ENCODE measurements at places on chromosomes 1 and 21. TPM values are rescaled to one million over a fixed set of nuclear protein-coding genes. Genes with fewer than 3 reads are reported as not detected.

Gene CLCA4
- total RNA-seq, result 0.07 TPM

Gene FCRL3
- total RNA-seq, result not detected

Gene PADI6
- 0.55 TPM for total RNA-seq

Gene RAB7B
- total RNA-seq, result 0.26 TPM

Gene KCNT2
- total RNA-seq, result 2.3 TPM

Gene GPR153
- 5.6 TPM for total RNA-seq

Gene LHX8
- not detected for total RNA-seq

Gene KRTAP10-3
- not detected for total RNA-seq

GRCh38 chr21:44780767-44781459 is 20.7 kb downstream of the UBE2G2 start:
- H3K27me3 ChIP-seq, result no peaks in the 10 kb centered on the region
- H3K27ac ChIP-seq, result no peak overlapping the region
- H3K4me3 ChIP-seq, result no peak overlapping the region
- H3K4me1 ChIP-seq, result peaks cover 9% of the 10 kb centered on the region
- no peak for DNase-seq

- no peaks in the 10 kb centered on the region for H3K27me3 ChIP-seq
- no peak for DNase-seq
- H3K27ac ChIP-seq, result no peak overlapping the region
- no peaks in the 10 kb centered on the region for H3K4me1 ChIP-seq
Observed at GRCh38 chr1:20601129-20601825, 12.4 kb downstream of the CDA start.

DNA sequence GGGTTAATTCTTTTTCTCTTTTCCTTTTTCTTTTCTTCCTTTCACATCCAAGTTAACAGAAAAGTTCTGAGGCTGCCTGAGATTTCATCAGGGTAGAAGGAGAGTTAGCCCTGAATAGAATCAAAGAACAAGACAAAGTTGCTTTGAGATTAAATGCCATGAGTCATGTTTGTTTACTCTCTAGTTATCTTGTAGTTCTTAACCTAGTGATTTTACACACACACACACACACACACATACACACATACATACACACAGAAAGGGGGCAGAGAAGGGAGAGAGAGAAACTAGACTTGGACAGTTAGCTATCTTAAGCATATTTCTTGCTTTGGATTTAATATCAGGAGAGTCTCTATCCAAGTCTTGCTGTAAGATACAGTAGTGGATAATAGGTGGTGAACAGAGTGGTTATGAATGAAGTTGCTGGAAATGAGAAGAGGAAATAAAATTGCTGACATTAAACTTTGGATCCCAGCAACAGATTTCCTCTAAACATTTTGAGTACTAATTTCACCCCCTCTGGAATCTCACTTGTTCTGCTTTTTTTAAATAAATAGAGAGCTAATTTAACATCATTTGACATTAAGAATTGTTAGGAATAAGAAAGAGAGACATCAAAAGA is 19.9 kb downstream of the PLA2G4A start:
- no peak overlapping the region for H3K4me3 ChIP-seq
- no peaks in the 10 kb centered on the region for H3K36me3 ChIP-seq
- DNase-seq, result no peak
- H3K27me3 ChIP-seq, result no peaks in the 10 kb centered on the region
- H3K4me1 ChIP-seq, result no peaks in the 10 kb centered on the region

DNA sequence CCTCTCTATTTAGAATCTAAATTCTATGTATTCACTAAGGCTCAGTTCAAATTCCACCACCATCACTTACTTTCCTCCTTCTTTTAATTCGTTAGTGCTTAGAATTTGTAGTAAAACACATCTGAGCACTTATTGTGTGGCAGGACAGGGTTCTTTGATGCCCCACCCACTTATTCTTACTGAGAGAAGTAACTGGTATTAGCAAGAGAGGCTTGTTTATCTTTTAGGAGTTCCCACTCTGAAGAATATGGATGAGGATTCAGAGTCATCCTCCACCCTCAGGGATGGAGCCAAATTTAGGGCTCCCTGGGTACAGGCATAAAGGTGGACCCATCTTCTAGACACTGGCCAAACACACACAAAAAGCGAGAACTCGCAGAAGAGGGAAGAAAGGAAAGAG is 11.5 kb upstream of the TAF1A start:
- H3K4me1 ChIP-seq, result no peaks in the 10 kb centered on the region
- H3K27me3 ChIP-seq, result no peaks in the 10 kb centered on the region
- no peaks in the 10 kb centered on the region for H3K36me3 ChIP-seq
- H3K27ac ChIP-seq, result no peak overlapping the region
- DNase-seq, result no peak
- H3K4me3 ChIP-seq, result no peak overlapping the region

- H3K27ac ChIP-seq, result no peak overlapping the region
- no peak for DNase-seq
- no peak overlapping the region for H3K4me3 ChIP-seq
- H3K36me3 ChIP-seq, result no peaks in the 10 kb centered on the region
- H3K4me1 ChIP-seq, result no peaks in the 10 kb centered on the region
Observed at GRCh38 chr1:161502181-161502580, 3.1 kb upstream of the FCGR2A start.

DNA sequence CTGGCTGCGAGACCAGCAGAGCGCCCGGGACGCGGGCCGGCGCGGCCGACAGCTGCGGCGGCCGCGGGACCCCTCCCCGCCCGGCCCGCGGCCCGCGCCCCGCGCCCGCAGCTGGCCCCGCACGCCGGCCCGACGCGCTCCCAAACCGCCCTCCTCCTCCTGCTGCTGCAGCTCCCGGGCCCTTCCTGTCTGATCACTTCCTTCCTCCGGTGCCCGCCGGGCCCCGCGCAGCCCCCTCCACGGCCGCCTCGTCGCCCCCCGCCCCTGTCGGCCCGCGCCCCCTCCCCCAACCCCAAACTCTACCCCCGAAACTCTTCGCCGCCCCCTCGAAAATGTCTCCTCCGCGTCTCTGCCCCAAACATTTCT is 594 bp downstream of the LUZP1 start:
- H3K36me3 ChIP-seq, result no peaks in the 10 kb centered on the region
- peak overlapping the region; percentile 89 for H3K27ac ChIP-seq
- H3K4me1 ChIP-seq, result no peaks in the 10 kb centered on the region
- DNase-seq, result peak; percentile 40

DNA sequence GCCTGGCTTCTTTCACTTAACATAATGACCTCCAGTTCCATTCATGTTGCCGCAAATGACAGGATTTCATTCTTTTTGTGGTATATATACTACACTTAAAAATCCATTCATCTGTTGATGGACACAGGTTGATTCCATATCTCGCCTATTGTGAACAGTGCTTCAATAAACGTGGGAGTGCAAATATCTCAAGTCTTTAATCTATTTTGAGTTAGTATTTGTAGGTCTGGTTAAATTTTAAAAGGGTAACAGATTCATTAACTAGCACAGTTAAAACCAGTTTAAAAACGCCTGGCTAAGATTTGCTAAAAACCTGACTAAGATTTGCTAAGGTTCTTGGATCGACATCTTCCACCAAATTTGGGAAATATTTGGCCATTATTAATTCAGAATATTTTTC is 45.7 kb downstream of the CRB1 start:
- DNase-seq, result no peak
- no peak overlapping the region for H3K4me3 ChIP-seq
- H3K36me3 ChIP-seq, result no peaks in the 10 kb centered on the region
- no peak overlapping the region for H3K27ac ChIP-seq
- H3K4me1 ChIP-seq, result no peaks in the 10 kb centered on the region

- no peaks in the 10 kb centered on the region for H3K4me1 ChIP-seq
- H3K27ac ChIP-seq, result no peak overlapping the region
- no peak for DNase-seq
- no peak overlapping the region for H3K4me3 ChIP-seq
- H3K27me3 ChIP-seq, result no peaks in the 10 kb centered on the region
- H3K36me3 ChIP-seq, result no peaks in the 10 kb centered on the region
Observed at GRCh38 chr21:35749904-35750303, 310.4 kb downstream of the SETD4 start.

GRCh38 chr1:114668373-114668772 is 1.5 kb downstream of the DENND2C start:
- no peaks in the 10 kb centered on the region for H3K36me3 ChIP-seq
- H3K27me3 ChIP-seq, result no peaks in the 10 kb centered on the region
- no peak overlapping the region for H3K27ac ChIP-seq
- no peaks in the 10 kb centered on the region for H3K4me1 ChIP-seq
- DNase-seq, result no peak

DNA sequence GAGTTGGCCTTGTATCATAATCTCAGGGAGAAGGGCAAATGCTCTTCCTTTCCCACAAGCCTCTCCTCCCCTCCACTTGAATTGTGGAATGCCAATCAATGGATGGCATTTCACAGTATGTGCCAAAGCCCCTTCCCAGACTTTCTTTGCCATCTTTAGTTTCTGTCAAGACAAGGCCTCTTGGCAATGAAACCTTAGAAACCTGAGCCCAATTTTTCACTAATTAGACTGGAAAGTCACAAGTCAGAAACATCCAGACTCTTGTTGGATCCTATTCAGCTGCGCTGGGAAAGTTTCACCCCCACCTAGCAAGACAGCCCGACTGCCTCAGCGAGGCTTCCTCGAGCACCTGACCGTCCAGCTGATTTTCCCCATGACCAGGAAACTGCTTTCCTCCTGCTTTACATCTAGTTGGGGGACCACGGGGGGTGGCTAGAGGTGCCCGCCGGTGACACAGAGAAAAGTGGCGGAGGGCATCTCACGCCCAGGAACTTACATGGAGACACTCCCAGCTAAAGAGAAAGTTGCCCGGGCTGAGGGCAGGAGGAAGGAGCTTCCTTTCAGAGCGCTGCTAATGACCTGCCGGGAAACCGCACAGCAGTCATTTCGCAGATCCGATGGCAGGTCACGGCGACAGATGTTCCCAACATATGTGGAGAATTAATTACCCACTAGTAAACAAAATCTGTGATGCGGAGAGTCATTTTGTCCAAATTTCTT is 302.6 kb upstream of the RRP15 start:
- no peak overlapping the region for H3K4me3 ChIP-seq
- no peaks in the 10 kb centered on the region for H3K4me1 ChIP-seq
- no peaks in the 10 kb centered on the region for H3K36me3 ChIP-seq
- H3K27ac ChIP-seq, result no peak overlapping the region
- H3K27me3 ChIP-seq, result no peaks in the 10 kb centered on the region
- DNase-seq, result no peak

DNA sequence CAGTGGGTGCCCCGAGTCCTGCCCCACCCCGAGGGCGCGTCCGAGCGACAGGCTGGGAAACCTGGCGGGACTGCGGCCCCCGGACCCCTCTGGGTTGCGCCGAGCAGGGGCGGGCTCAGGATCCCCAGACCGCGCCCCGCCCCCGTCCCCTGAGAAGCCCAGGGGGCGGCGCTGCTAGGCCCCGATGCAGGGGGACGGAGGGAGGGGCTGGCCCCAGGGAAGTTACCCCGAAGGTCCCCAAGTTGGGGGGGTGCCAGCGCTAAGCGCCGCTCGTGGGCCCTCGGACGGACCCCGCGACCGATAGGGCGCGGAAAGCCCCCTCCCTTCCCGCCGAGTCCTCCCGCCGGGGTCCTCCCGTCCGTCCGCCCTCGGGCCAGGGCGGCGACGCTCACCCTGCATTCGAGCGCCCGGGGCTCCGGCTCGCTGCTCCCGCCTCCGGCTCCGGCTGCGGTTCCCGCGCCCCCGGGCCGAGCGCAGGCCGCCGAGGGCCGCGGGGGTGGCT is 414 bp downstream of the GPR153 start:
- DNase-seq, result peak; percentile 58
- H3K4me3 ChIP-seq, result peak overlapping the region; percentile 47
- no peaks in the 10 kb centered on the region for H3K27me3 ChIP-seq
- no peaks in the 10 kb centered on the region for H3K4me1 ChIP-seq
- peak overlapping the region; percentile 77 for H3K27ac ChIP-seq

GRCh38 chr1:177181631-177182291 is 11.0 kb downstream of the BRINP2 start:
- H3K4me1 ChIP-seq, result no peaks in the 10 kb centered on the region
- no peaks in the 10 kb centered on the region for H3K36me3 ChIP-seq
- H3K27ac ChIP-seq, result no peak overlapping the region
- H3K27me3 ChIP-seq, result peaks cover 5% of the 10 kb centered on the region

DNA sequence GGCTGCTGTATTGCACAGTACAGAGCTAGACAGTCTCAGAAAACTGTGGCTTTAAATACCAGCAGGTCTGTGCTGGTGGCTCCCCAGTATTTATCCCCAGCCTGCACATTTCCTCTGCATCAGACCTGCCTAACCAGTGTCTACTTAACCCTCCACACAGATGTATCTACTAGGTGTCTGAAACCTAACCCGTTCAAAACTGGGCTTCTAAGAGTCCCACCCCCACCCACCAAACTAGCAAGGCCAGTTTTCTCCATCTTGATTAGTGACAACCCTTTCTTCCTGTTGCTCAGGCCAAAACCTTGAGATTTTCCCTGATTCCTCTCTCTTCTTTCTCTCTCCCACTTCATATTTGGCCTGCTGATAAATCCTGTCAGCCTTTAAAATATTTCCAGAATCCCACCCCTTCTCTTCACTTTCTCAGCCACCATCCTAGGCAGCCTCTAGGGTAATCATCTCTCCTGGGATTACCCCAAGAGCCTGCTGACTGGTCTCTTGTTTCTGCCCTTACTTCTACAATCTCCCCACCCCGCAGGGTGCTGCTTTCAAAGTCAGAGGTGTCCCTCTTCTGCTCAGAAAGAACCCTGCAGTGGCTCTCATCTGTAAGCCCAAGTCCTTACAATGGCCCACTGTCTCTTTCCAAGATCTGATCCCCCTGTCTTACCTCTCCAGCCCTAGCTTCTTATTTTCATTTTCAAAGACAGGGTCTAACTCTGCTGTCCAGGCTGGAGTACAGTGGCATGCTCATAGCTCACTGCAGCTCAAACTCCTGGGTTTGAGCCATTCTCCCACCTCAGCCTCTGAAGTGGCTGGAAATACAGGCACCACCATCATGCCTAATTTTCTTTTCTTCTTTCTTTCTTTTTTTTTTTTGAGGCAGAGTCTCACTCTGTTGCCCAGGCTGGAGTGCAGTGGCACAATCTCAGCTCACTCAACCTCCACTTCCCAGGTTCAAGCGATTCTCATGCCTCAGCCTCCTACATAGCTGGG is 45.2 kb downstream of the H3-3A start:
- DNase-seq, result no peak
- H3K4me3 ChIP-seq, result no peak overlapping the region
- peak overlapping the region; percentile 92 for H3K27ac ChIP-seq
- no peaks in the 10 kb centered on the region for H3K4me1 ChIP-seq
- H3K36me3 ChIP-seq, result no peaks in the 10 kb centered on the region

DNA sequence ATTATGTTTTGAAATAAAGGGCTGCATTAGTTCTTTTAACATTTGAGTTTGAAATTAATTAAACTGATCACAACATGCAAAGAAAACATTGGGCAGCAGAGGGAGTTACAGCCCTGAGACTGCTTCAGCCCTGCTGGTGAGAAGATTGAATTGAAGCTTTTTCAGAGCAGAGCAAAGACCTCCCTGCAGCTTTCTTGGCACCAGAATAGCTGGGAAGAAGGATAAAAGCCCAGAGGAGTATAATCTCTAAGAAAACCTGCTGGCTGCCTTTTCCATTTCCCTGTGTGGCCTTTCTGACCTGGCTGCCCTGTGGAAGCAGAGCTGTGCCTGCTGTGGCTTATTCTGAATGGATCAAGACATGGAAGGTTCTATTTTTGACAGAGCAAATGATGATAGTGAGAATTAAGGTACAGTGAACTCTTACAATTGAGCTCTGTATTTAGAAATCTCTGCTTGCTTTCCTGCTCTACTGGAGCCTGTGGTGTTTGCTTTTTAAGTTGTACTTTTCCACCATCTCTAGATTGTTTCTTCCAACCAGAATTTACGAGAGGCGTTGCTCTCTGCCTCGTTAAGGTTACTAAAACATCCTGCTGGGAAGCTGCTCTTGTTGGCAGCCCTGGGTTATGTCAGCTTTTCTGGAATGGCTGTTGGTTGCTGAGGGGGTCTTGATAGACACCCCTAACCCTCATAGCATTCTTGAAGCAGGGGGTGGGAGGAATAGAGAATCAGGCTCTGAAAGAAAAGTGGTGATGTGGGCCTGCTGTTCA is 9.9 kb downstream of the SNRPE start:
- H3K27me3 ChIP-seq, result no peaks in the 10 kb centered on the region
- H3K36me3 ChIP-seq, result no peaks in the 10 kb centered on the region
- peak; percentile 23 for DNase-seq
- no peak overlapping the region for H3K27ac ChIP-seq
- H3K4me1 ChIP-seq, result no peaks in the 10 kb centered on the region
- no peak overlapping the region for H3K4me3 ChIP-seq

Measured in uterus (tissue), 4 donors.